ENCODE measurements at places on chromosomes 11 and 22.
A peak's percentile ranks its signal among the peaks of the same experiment; 100 is the strongest.

- DNase-seq = no peak
These were observed 65.8 kb upstream of the WNT7B start for GRCh38 chr22:46042786-46043185.

GRCh38 chr11:129699711-129700304 is 115.8 kb upstream of the TMEM45B start:
- DNase-seq = no peak

DNA sequence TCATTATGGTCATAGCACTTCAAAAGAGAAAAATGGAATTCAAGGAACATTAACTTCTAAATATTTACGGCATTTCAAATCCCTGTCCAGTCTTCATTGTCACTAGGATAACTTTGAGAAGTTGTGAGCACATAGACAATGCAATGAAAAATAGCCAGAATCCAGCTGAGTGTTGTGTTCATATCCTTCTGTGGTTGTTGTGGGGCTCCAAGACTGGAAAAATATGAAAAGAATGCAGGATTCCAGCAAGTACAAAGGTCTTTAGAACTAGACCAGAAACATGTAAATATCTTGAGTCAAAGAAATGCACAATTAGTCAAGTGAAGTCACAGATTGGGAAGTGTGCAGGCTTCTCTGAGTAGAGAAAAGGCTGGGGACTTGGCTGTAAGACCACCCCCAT is 68.7 kb downstream of the WT1 start:
- DNase-seq = no peak

GRCh38 chr11:3723014-3723708 is 52.0 kb upstream of the CHRNA10 start:
- no peak for DNase-seq

DNA sequence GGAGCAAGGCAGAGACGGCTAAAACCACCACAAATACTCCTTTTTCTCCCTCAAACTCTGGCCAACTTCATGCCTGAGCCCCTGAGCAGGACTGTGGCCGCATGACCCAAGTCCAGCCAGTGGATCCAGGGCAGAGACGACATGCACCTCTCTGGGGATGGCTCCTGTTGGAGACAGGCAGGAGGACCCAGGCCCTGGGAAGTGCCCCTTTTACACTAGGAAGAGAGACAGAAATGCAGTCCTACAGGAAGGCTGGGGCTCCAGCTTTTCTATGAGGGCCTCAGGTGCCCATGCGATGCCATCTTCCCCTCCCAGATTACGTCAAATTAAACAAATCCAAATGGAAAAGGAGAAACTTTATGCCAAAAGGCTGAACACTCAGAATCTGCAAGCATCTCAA is 498.0 kb downstream of the BRD1 start:
- no peak for DNase-seq

DNA sequence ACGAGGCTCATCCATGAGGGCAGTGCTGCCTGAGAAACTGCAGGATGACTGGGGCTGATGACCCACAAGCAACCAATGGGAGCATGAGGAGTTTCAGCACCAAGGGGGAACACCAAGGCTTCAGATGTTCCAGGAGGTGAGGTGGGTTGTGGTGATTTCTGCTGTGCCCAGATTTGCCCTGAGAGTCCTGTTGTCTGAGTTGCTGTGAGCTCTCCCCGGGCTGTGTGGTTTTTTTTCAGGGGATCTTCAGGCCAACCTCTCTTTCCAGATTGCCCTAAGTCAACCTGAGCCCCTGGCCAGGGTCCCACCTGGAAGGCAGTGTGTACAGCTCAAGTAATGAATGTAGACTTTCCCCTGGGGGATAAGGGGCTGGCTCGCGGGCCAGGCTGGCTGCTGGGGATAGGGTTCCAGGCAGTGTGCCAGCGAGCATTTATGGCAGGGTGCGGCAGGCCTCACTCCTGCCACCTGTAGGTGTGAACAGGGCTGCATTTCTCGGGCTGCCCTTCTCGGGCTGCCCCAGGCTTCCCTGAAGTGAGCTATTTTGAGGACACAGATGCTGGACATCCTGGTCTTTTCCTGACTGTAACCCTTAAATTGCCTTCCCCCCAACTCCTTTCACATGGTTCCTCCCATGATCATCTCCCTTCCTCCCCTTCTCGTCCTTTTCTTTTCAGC is 9.8 kb downstream of the SLC22A6 start:
- peak; percentile 84 for DNase-seq

- DNase-seq = no peak
These were observed 38.2 kb downstream of the LDLRAD3 start for GRCh38 chr11:35982061-35982460.

- no peak for DNase-seq
These were observed 406.5 kb upstream of the CCDC90B start for GRCh38 chr11:83692675-83693074.

- no peak for DNase-seq
These were observed 5.1 kb downstream of the RFPL1 start for GRCh38 chr22:29443452-29443851.

GRCh38 chr11:24145411-24145810 is 351.4 kb upstream of the LUZP2 start:
- DNase-seq = no peak

DNA sequence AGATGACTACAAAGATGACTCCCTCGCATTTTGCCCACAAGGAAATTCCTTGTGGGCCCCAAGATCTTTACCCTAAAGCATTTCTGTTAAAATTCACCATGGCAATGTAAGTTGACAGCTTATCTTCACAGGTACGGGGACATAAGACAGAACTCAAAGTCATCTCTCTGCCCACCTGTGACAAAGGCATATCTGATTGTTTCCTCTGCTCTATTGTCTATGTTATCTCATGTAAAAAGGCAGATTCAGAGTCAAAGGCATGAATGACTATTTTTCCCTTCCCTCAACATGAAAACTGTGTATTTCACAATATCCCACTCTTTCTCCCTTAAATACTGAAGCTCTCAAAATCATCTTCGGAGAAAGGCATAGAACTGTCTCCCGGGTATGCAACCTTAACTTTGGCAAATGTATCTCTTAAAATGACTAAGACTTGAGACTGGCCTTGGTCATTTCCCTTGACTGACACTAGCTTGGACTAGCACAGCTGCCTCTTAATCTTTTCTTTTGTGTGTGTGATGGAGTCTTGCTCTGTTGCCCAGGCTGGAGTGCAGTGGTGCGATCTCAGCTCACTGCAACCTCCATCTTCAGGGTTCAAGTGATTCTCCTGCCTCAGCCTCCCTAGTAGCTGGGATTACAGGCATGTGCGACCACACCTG is 103.2 kb downstream of the MICAL3 start:
- DNase-seq = no peak

DNA sequence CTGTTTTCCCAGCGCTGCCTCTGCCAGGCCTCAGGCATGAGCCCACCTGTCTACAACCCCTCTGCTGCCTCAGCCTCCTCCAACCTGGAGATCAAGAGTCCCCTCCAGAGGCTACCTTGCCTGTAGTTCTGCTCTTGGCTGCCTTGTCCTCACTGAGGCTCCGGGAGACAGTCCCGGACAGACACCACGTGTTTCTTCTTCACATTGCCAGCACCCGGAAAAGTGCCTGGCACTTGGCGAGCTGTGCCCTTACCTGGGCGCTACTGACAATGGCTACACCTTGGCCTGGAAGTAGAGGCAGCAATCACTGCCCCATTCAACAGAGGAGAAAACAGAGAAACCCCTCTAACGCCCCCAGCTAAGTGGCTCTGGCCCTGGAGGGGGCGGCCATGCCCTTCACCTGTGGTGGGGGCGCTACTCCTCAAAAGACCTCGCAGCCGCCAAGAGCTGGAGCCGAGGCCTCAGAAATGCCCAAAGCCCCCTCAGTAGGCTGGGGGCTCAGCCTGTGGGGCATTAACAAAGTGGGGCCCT is 3.0 kb upstream of the NAP1L4 start:
- DNase-seq = no peak

- peak; percentile 20 for DNase-seq
These were observed 1.6 kb downstream of the MARK2 start for GRCh38 chr11:63840356-63841060.

- no peak for DNase-seq
These were observed 13.6 kb downstream of the BLID start for GRCh38 chr11:122102426-122102825.

DNA sequence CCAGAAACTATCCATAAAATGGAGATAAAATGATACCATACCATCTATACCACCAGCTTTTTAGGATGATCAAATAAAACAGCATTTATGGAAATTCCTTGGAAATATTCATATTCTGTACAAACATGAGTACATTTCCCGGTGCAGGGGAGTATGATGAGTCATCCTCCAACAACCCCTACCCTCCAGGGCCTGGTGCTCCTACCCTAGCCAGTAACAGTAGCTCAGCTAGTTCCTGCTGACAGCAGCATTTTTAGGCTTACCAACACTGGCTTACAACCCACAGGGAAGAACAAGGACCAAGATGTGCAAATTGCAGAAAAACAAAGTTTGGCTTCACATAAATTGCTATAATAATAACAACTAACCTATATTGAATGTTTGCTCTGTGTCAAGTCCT is 406.2 kb upstream of the CADM1 start:
- no peak for DNase-seq

- DNase-seq = no peak
These were observed 35.0 kb downstream of the DKK3 start for GRCh38 chr11:11973361-11973800.

GRCh38 chr22:23264610-23265367 is 84.5 kb downstream of the BCR start:
- no peak for DNase-seq

DNA sequence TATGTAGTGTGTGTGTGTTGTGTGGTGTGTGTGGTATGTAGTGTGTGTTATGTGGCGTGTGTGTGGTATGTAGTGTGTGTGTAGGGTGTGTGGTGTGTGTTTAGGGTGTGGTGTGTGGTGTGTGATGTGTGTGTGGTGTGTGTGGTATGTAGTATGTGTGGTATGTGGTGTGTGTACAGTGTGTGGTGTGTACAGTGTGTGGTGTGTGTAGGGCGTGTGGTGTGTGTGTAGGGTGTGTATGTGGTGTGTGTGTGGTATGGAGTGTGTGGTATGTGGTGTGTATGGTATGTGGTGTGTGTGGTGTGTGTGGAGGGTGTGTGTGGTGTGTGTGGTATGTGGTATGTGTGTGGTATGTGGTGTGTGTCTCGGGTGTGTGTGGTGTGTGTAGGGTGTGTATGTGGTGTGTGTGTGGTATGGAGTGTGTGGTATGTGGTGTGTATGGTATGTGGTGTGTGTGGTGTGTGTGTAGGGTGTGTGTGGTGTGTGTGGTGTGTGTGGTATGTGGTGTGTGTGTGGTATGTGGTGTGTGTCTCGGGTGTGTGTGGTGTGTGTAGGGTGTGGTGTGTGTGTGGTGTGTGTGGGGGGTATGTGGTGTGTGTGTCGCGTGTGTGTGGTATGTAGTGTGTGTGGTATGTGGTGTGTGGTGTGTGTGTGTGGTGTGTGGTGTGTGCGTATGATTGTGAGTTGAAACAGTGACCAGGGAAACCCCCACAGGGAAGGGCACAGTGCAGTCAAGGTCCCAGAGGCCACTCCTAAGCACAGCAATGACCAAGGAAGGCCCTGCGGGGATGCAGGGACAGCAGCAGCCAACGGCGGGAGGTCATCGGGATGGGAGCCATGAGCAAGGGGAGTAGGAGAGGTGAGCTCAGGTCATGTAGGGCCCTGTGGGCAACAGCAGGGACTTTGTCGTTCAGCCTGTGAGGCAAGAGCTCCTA is 2.9 kb upstream of the PPP6R2 start:
- DNase-seq = peak; percentile 29

- DNase-seq = peak; percentile 77
These were observed 1.1 kb upstream of the EXT2 start for GRCh38 chr11:44094260-44094868.

GRCh38 chr11:94154095-94154856 is 25.6 kb downstream of the PANX1 start:
- DNase-seq = no peak

DNA sequence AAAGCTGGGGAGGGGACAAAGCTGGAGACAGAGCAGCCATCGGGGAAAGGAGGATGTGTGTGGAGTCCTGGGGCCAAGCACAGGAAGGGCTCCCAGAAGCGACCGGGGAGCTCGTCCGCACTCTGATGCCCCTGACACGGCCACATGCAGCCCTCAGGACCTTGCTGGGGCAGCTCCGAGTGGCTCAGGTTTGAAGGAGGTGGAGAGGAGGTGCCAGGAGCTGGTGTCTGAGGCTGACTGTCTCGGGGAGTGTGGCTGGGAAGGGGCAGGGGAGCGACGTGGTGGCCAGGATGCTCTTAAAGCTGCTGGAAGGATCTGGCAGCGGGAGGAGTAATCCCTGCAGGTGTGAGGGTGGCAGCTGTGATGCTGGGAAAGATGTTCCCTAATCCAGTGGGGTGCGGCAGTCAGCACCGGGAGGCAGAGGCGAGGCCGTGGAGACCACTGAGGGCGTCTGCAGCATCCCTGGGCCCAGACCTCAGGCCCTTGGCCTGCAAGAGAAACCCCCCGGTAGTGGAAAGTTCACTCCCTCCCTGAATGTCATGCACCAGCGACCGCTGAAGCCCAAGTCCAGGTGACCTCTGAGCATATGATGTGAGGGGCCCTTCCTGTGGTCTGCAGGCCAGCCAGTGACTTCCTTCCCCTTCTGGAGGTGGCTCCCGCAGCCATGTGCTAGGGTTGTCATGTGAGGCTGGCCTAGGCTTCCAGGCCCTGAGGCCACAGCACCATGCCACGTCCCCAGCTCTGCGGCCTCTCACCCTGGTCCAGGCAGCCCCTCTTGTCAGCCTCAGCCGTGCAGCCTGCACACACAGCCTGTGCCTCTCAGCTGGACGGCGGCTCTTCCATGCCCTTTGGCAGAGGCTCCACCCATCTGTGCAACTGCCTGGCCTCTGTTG is 17.2 kb upstream of the CTSD start:
- DNase-seq = no peak

- DNase-seq = peak; percentile 13
These were observed 54.9 kb upstream of the LMO1 start for GRCh38 chr11:8318536-8318935.

DNA sequence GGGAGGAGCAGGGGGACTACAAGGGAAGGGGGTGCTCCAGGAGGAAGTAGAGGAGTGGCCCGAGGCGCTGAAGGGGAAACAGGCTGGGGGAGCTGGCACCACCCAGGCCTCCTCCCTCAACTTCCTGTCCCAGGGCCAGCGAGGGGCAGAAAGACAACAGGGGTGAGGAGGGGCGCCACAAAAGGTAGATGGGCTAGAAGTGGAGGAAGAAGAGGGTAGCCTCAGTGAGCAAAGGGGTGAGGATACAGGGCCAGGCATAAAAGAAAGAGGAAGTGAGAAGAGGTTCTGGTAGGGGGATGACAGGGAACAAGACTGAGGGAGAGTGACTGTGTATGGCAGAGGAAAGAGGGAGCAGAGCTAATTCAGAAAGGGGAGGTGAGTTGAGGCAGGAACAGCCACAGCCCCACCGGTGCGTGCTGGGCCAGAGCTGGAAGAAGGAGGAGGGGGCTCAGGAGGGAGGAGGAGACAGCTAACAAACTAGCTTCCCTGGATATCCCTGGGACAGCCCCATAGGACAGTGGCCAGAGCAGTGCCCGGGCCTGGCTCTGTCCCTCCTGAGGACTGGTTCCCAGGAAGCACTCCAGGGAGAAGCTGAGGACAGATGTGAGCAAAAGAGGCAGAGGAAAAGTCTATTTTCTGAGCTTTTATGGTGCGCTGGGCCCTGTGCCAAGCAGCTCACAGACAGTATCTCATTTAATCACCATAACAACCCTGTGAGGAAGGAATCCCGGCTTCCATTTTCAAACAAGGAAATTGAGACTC is 8.5 kb downstream of the DCHS1 start:
- peak; percentile 56 for DNase-seq

Measured in RPMI8226 (cell line).